Stimulated activated CD4-positive, alpha-beta T cell treated with anti-CD3 and anti-CD28 coated beads, Interleukin-4, amount 100 ng/mL, for 4 hours (primary cell): ENCODE measurements at places on chromosomes 12 and 14.

DNA sequence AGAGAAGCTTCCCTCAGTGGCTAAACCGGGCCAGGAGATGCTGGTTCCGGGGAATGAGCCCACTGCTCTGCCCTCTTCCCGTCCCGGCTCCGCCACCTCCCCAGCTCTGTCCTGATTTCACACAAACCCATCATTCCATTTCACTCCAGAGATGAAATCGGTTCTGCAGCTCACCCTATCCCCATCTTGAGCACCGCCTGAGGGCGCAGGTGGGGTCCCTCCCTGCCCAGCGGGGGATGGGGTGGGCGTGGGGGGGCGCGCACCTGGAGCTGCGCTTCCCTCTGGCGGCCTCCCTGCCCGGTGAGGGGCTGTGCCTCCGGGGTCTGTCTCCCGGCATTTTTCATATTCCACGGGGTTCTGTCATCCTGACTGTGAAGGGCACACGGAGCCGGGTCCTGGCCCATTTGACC, 44.7 kb downstream of the NOC4L start:
- no peak for DNase-seq

- no peak for DNase-seq
These were observed 23.5 kb upstream of the ARID4A start for GRCh38 chr14:58274881-58275280.

DNA sequence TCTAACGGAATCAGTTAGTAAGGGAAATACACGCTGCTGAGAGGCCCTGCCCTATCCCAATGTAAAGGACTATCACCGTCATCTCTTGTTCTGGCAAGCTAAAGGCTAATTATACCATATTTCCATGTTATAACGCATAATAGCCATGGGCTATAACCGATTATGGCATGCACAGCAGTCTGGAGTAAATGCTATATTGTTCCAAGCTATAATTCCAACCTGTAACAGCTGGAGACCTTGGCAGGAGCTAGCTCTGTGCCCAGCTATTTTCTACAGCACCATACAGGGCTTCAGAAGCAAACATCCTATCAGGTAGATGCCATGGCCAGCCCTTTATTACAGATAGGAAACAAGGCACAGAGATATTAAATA, 26.3 kb downstream of the SYNE3 start:
- no peak for DNase-seq

DNA sequence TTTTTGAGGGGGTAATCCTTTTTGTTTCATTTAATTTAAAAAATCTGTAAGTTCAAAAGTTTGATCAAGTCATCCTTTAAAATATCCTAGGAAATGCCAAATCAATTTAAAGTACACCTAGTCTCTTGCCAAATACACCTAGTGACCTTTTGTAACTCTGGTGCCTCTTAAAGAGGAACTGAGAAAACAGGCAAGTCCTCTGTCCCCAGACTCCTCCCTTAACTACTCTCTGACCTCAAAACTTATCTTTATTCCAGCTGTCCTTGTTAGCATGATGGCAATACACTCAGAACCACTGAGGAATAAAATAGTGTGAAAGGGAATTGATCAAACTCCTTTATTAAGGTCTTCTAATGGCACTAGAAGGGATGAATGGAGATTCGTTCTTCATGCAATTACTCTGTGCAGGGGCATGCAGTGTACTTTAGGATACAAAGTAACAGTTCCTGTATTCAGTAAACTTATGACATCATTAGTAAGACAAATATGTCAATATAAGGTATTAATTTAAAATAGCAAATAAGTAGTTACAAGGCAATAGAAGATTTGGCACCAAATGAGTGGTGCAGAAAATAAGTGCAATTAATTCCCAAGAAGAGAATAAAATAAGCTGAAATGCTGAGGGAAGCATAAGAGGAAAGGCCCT, 3.3 kb downstream of the FAR2 start:
- DNase-seq: no peak

GRCh38 chr12:54393743-54394142, 9.2 kb upstream of the ZNF385A start:
- no peak for DNase-seq

DNA sequence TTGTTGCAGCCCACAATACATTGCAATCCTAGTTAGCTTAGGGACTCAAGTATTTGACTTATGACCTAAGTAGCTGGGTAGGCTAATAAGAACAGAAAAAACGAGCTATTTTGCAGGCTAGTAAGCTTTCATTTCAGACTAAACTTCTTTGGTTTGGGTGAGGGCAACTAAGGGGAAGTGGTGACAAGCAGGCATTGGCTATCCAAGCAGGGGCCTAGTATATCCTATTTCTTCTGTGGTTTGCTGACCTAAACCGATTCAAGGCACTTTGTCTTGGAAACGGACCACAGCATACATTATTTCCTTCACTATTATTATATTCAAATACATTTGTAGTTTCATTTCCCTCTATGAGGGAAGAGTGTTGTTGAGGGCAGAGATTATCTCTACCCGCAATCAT, 21.6 kb upstream of the SLC5A8 start:
- DNase-seq: no peak

DNA sequence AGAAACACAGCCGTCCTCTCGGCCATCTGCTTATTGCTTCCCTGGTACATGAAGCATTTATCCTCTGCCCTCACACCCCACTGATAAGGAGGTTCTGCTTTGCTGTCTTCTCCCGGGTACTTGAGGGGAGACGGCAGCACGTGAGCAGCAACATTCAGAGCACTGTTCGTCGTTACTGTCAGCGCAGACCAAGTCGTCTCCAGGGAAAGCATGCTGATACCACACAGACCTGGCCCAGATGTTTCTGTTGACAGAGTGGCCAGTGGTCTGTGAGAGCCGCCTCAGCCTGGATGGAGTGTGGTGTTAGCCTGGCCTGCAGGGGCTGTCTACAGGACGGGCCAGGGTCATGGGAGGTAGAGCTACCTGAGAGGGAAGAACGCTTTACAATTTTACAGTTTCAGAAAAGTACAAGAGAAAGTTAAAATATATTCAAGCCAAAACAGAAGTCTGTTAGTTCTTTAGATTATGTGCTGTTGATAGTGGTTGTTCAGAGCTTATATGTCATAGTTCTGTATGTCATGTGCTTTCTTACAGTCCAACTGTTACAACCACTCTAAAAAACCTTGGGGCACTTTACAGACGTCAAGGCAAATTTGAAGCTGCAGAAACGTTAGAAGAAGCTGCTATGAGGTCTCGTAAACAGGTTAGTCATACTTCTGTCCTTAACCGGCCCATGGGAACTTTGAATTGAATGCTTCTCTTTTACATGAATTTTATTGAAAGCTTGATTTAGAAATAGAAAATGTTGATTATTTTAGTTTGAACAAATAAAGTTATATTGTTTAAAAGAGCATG, 38.2 kb downstream of the XRCC3 start:
- no peak for DNase-seq

- no peak for DNase-seq
These were observed 517.5 kb downstream of the NELL2 start for GRCh38 chr12:44358636-44359035.

- DNase-seq: no peak
These were observed 160.0 kb downstream of the KCNA5 start for GRCh38 chr12:5203720-5204119.

- no peak for DNase-seq
These were observed 42.4 kb downstream of the ATXN2 start for GRCh38 chr12:111556676-111557075.

GRCh38 chr12:75784591-75784990, 247.0 kb downstream of the PHLDA1 start:
- DNase-seq: no peak

DNA sequence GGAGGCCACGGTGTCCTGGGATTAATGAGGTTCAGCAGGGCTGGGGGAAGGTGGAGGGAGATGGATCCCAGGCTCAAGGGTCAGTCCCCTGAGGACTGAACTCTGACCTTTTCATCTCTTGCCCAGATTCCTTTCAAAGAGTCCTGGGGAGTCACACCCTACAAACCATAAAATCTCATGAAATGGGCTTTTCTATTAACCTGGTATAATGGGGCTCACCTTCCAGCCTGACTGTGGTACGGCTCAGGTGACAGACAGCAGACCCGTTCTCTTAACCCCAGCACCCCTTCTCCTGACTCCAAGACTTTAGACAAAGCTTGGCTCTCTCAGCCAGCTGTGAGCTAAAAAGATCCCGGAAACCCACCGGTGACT, 268.2 kb downstream of the ADGRD1 start:
- DNase-seq: no peak

DNA sequence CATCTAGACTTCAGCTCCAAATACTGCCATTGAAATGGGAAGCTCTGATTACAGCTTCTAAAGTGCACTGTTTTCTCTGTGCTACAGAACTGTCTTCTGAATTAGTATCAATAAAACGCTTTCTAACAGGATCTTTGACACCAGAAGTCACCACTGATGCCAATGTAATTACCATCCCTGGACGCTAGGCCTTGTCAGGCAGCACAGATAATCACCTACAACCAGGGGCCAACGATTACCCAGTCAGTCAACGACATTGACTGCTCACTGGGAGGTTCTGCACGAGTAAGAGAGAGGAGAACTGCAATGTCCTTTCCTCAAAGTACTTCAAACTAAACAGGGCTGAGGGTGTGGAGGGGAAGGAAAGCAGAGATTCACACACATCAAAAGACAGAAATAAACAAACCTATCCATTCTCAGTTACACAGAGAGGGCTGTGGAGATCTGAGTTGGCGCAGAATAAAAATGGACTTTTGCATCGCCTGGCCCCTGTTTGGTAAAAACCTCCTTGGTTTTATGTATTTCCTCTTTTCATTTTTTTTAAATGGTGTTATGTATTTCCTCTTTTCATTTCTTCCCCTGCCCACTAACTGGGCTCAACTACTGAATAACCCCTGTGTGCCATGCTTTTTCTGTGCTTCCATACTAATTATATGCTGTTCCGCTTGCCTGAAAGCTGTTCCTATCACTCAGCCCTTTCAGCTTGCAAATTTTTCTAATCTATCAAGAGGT, 492.2 kb downstream of the APAF1 start:
- DNase-seq: no peak
